ENCODE measurements at places on chromosomes 13 and 19.
A peak's percentile ranks its signal among the peaks of the same experiment; 100 is the strongest.

DNA sequence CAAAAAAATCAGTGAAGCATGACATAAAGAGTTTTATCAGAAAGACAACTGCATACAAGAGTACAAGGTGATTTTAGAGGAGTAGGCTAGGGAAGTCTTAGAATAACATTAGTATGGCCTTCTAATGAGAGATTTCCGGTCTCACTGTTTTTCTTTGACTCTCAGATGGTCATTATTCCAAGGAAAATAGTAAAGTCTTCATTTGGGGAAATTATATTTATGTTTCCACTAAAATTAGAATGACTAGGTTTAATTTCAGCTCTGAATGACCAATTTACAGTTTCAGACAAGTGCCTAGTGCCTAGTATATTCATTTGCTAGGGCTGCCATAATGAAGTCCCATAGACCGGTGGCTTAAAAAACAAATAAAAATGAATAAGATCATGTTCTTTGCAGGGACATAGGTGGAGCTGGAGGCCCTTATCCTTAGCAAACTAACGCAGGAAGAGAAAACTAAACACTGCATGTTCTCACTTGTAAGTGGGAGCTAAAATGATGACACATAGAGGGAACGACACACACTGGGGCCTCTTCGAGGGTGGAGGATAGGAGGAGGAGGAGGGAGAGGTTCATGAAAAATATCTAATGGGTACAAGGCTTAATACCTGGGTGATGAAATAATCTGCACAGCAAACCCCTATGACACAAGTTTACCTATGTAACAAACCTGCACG is 303.1 kb downstream of the PCDH9 start:
- no peak for DNase-seq

GRCh38 chr13:77751513-77752456 is 54.3 kb downstream of the SLAIN1 start:
- peak; percentile 58 for DNase-seq

DNA sequence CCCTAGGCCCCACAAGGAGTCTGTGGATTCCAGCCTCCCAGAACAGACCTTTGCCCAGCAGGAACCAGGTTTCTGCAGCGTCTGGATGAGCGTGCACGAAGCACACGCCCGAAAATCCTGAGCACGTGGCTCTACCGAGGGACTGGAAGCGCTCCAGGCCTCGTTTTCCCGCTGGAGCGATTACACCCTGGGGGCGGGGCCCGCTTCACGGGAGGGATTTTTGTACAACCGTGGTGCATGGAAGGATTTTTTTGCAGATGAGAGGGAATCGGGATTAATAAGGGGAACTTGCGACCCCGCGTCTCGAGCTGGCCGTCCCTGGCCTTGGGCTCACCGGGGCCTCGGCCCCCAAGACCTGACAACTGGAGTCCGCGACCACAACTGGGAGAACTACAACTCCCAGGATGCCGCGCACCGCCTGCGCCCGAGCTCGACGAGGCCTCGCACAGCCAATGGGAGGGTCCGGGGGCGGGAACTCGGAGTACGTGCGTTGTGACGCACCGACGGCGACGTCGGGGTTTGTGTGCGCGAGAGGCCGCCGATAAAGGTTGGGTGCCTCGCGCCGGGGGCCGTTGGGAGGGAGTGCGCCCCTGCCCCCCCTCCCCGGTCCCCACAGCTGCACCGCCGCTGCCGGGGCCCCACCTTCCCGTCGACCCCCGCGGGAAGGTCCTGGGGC is at the start of gene ZNF628:
ZNF628 (plus strand) TSS at position 518 of the 676 bp plus-strand sequence. CDS start 3,294 bp downstream, outside the sequence.
- DNase-seq, result peak; percentile 97

GRCh38 chr19:41296433-41296871 is 13.5 kb upstream of the CCDC97 start:
- no peak for DNase-seq

DNA sequence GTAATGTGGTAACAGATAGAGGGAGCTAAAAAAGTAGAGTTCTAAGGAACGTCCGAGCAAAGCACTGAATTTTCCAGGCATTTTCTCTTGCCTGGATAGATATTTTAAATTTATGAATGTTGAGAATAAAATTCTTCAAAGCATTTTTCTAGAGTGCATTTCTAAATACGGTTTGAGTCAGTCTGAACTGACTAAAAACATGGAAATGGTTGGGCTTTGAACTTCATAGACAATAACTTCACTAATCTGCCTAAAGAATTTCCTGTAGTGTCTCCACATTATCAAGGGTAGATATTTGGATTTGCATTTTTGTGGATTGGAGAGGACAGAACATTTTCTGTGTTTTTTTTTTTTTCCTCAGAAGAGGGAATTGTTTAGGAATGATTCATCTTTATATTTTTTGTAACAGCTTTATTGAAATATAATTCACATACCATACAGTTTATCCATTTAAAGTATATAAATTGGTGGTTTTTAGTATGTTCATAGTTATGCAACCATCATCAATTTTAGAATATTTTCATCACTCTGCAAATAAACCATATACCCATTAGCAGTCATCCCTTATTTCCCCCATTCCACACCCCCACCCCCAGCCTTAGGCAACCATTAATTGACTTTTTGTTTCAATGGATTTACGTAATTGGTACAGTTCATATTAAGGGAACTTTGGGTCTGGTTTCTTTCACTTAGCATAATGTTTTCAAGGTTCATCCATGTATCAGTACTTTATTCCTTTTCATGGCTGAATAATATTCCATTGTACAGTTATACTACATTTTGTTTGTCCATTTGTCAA is 20.7 kb downstream of the GARRE1 start:
- no peak for DNase-seq

DNA sequence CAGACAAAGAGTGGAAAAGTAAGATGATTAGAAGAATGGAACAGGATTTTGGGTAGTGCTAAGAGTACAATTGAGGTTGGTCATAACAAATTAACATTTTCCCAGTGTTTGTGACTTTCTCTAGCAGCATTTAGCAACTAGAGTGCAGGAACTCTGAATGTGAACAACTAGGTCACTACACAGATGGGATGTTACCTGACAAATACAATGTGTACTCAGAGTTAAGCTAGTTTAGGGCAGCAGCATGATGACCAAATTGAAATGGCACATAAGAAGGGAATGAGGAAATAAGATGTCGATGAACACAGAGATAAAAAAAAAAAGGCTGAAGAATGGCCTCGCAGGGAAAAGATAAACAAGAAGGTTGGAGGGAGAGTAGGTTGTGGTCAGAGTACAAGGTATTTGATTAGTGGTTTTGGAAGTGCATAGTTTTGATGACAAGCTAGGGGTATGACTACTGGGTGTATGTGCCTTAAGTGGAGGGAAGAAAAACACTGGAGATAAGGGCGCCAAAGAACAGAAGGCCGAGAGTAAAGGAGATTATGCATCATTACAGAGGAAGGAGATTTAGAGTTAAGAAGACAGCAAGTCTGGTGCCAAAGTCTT is 381.1 kb downstream of the FGF14 start:
- no peak for DNase-seq

DNA sequence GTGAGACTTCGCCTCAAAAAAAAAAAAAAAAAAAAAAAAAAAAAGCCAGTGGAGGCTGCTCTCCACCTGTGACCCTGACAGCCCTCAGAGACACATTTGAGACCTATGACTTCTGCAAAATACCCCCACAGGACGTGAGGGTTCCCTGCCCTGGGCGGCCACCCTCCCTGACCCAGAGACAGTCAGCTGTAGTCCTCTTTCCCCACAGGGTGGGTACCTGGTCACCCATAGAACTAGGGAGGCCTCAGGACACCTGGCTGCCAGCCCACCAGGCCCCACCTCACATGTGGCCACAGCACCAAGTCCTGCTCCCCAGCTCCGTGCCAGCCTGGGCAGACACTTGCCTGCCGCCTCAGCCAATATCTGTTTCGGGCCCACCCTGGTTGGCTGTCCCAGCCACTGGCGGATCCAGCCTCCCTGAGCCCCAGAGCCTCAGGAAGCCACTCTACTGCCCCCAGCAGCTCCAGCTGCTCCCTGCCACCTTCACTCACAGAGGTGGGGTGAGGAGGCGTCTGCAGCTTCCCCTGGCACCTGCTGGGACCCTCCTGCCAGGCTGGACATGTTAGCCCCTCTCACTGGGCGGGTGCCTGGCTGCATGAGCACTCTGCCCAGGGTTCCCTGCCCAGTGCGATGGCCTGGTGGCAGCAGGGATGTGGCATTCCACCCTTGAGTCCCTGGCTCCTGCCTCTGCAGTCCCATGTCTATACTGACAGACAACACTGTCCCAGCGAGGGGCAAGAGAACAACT is 6.9 kb downstream of the MKNK2 start:
- DNase-seq, result no peak

DNA sequence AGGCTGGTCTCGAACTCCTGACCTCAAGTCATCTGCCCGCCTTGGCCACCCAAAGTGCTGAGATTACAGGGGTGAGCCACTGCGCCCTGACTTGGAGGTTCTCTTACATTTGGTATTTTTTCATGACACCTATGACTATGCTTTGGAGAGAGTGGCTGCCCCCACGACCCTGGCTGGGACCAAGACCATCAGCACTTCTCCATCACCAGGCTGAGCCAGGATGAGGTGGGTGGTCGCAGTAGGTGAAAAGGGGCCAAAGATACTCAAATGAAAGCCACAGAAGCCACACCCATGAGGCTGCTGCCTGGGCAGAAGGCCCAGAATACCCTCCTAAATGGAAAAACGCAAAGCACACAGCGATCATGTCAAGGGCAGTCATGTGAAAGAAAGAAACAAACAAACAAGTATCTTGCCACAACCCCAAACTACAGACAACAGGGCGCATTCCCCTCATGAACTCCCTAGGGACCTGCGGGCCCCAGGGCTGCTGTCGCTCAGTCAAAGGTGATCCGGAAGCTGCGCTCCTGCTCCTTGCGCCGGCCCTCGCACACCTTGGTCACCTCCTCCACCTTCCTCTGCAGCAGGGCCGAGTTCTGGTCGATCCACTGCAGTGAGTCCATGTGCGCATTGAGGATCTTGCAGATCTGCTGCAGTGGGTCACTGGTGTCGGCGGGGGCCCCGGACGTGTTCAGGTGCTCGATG is 11.2 kb upstream of the IL4I1 start:
- DNase-seq, result no peak

GRCh38 chr13:113886561-113887112 is 22.8 kb upstream of the GAS6 start:
- DNase-seq, result no peak

DNA sequence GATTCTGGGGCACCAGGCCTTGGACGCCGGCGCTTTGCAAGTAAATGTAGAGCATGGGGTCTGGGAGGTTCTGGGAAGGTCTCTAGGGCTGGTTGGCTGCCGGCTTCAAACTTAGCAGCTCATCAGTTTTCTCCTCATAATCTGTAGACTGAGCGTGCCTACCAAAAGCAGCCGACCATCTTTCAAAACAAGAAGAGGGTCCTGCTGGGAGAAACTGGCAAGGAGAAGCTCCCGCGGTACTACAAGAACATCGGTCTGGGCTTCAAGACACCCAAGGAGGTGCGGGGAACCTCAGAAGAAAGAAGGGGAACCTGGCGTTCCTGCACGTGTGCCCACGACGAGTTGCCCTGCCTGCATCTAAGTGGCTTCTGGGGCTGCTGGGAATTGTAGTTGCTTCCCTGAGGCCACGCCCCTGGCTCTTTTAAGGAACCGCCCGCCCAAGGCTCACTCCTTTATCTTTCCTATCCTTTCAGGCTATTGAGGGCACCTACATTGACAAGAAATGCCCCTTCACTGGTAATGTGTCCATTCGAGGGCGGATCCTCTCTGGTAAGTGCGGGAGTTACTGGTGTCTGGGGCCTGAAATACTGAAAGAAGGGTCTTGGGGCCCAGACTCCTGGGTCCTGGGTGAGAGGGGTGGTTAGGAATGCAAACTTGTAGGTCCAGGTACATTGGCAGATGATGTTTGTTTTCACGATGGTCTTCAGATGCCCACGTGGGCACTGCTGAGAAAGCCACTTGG is 984 bp downstream of the RPS11 start:
- peak; percentile 61 for DNase-seq

Data from activated T-cell treated with anti-CD3 and anti-CD28 coated beads, Interleukin-2, amount 50 U/mL, for 72 hours (primary cell).